ENCODE measurements at places on chromosomes 3 and 15.

- no peak for DNase-seq
Measured at GRCh38 chr15:85120351-85121113, 138.9 kb downstream of the PDE8A start.

- DNase-seq, result no peak
Measured at GRCh38 chr15:46735115-46735514, 982.2 kb upstream of the SEMA6D start.

- no peak for DNase-seq
Measured at GRCh38 chr3:78734048-78734637, 1033.7 kb downstream of the ROBO1 start.

GRCh38 chr3:183188895-183189462 is 26.4 kb upstream of the LAMP3 start:
- no peak for DNase-seq

DNA sequence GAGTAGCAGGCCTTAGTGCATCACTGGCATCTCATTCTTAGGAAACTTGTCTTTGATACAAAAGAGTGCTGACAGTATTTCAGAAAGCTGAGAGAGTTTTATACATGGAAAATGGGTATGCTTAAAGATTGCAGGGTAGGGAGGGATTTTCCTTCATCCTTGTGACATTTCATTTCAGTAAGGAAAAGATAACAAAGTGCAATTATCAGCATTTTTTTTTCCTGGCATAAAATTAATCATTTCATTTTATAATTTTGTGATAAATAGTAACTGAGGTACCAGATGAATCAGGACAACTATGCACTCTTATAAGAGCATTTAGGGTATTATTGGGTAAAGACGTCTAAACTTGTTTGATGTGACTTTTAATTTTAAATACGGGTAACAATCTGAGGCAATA is 10.3 kb downstream of the KBTBD8 start:
- DNase-seq, result no peak

- no peak for DNase-seq
Measured at GRCh38 chr3:59526999-59527398, 477.2 kb upstream of the CFAP20DC start.

DNA sequence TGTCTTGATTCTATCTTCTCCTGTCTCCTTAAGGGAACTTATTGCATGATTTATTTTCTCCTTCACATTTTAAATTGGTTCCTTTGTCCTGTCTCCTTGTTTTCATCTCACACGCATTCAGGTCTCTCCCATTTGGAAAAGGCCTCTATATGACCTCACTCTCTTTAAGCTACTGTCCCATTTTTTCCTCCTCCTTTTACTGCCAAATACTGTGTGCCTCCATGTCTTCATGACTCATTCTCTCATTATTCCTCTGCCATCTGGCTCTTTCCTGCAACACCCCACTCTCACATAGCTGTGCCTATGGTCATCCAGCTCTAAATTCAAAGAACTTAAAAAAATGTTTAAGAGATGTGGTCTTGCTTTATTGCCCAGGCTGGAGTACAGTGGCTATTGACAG is 48.0 kb downstream of the TYRO3 start:
- DNase-seq, result no peak

GRCh38 chr3:191263365-191263764 is 64.3 kb downstream of the OSTN start:
- no peak for DNase-seq

- no peak for DNase-seq
Measured at GRCh38 chr15:63146684-63147083, 10.6 kb downstream of the RPS27L start.

- no peak for DNase-seq
Measured at GRCh38 chr3:151101270-151101969, 16.0 kb downstream of the MED12L start.

- DNase-seq, result no peak
Measured at GRCh38 chr3:188860147-188860546, 311.6 kb upstream of the TPRG1 start.

- no peak for DNase-seq
Measured at GRCh38 chr3:43926055-43926454, 235.3 kb downstream of the ABHD5 start.

Data from NCI-H1436 treated with DMSO at 0.1 percent for 48 hours (cell line).